ENCODE measurements at places on chromosomes 6 and 20.

GRCh38 chr6:111485342-111485741 lies 2.3 kb upstream of the REV3L start:
- no peak for DNase-seq

GRCh38 chr6:106360410-106360988 lies at the start of gene CRYBG1:
Gene CRYBG1 (plus strand): TSS chr6:106360717. CDS start chr6:106360909, 192 bp downstream.
- DNase-seq: no peak

- DNase-seq: no peak
Measured at GRCh38 chr6:41182069-41183034, 18.6 kb downstream of the TREML2 start.

DNA sequence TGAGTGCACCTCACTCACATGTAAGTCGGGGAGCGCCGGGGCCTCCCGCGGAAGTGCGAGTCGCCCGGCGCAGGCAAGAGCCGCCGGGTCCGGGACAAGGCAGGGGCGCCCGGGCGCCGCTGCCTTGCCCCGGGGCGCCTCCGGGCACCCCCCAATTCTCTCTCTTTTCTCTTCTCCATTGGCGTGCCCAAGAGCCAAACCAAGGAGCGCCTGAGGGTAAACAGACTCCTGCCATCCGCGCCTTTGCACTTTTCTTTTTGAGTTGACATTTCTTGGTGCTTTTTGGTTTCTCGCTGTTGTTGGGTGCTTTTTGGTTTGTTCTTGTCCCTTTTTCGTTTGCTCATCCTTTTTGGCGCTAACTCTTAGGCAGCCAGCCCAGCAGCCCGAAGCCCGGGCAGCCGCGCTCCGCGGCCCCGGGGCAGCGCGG lies 36.8 kb downstream of the GNAS start:
- no peak for DNase-seq

- no peak for DNase-seq
Measured at GRCh38 chr6:35919085-35919826, 1.6 kb downstream of the SRPK1 start.

- DNase-seq: no peak
Measured at GRCh38 chr6:38348371-38348770, 291.4 kb downstream of the BTBD9 start.

DNA sequence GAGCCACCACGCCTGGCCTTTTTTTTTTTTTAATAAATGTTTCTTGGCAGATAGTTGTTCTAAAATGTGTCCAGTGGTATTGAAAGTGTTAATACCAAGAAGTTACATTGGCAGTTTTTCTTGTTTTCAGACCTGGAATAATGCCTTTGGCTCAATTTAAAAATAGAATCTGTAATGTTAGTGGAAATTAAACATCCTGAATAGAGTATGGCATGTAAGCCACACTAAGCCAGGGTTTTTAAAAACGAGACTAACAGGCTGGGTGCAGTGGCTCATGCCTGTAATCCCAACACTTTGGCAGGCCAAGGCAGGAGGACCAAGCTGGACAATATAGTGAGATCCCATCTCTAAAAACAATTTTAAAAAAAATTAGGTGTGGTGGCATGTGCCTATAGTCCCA lies 25.3 kb downstream of the MCM8 start:
- DNase-seq: no peak

GRCh38 chr6:149289192-149289781 lies 28.2 kb upstream of the TAB2 start:
- DNase-seq: no peak

- DNase-seq: no peak
Measured at GRCh38 chr6:107977283-107977682, 19.3 kb upstream of the SEC63 start.

DNA sequence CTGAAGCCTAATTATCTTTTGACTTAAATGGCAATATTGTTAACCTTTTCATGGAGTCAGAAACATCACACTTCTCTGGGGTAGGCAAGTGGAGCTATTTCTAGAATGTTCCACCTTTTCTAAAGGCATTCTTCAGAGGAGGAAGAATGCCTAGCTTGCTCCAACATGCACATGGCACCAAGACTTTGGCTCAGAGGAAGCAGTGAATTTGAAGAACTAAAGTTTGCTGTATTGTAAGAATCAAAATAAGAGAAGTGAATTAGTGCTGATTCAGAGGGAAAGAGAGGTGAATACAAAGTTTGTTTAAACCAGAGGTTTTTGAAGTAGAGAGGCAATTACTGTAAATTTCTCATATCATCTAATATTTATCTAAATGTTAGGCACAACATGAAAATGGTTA lies 92.2 kb downstream of the SOBP start:
- DNase-seq: no peak

Measured in dorsolateral prefrontal cortex (tissue), 122 donors.